Lower leg skin (tissue), 4 donors: ENCODE measurements at places on chromosomes 13 and 19.

DNA sequence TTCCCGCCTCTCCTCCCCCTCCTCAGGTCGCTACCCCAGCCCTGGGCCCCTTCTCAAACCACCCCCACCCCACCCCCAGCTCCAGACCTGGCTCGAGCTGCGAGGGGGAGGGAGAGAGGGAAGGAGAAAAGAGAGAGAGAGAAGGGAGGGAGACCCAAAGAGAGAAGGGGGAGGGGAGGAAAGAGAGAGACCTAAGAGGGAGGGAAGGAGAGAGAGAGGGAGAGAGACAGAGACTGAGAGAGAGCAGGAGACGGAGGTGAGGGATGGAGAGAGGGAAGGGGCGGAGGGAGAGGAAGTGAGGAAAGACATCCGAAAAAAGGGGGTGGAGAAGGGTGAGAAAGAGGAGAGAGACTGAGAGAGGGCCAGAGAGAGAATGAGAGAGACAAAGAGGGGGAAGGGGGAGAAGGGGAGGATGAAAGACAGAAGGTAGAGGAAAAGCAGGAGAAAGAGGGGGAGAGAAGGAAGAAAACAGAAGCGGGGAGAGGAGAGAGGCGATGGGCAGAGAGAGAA lies 2.0 kb upstream of the SPACA6 start:
- no peak for DNase-seq

- no peak for DNase-seq
Measured at GRCh38 chr13:28093881-28094280, 6.5 kb downstream of the FLT3 start.

DNA sequence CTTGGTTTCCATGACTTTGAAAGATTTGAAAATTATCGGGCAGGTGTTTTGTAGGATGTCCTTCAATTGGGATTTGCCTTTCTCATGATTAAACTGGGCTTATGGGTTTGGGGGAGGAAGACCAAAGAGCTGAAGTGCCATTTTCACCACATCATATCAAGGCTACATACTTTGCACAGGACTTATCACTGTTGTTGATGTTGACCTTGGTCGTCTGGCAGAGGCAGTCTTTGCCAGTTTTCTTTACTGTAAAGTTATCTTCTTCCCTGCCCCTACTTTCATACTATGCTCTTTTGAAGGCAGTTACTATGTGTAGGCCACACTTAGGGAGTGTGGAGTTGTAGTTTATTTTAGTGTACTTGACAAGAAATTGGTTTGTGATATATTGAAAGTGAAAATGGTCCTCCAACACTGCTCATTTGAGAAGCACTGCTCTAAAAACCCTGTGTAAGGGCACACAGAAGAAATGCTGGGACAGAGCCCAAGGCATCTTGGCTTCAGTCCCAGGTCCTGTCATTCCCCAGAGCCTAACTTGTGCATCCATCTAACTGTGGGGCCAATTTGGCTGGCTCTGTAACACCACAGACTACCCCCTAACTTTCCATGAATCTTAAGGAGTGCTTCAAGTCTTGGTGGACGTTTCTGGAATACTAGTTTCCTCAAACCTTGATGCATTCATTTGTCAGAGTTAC lies 384.9 kb downstream of the KCNRG start:
- no peak for DNase-seq

DNA sequence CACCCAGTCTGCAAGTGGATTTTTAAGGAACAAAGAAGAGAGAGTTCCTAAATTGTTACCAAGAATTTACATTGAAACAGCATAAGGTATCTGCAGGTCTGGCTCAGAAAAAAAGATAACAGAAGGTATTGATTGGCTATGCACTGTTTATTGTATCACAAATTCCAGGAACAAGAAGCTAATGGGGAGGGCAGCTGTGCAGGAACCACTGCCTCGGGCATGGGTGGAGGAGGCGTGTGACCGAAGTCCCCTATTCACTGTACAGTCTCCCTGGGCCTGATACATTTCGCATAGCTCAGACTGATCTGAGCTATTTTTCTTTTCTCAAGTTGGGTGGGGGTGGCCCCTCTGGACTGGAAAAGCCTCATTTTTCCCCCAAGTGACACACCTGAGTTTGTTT lies 11.7 kb downstream of the NECTIN2 start:
- DNase-seq = no peak

DNA sequence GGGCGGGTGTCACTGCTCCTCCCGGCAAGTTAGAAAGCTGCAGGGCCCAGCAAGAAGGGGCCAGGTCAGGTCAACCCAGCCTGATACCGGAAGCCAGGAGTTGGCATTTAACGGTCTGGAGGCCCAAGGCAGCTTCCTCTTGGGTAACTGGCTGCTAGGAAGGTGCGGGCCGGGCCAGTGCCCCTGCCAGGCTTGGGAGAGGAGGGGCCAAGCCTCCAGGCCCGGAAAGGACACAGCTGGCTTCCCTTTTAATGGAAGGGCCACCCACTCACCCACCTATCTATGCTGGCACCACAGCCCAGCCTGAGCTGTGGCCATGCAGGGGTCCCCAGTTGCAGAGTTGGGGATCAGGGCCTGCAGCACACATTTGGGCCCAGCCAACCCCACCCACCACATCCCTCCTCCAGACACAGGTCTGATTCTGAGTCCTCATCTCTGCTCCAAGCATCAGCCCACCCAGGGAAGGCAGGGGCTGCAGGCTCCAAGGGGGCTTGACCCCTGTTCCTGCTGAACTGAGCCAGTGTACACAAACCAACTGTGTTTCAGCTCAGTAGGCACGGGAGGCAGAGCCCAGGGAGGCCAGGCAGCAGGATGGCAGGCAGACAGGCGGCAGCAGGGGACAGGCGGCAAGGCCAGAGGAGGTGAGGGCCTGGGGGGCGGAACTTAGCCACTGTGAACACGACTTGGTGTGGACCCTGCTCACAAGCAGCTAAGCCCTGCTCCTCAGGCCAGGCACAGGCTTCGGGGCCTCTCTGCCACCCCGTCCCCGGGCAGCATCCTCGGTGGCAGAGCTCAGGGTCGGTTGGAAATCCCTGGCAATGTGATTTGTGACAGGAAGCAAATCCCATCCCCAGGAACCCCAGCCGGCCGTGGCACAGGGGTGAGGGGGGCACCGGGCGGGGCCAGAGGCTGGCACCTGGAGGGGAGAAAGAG lies 40.8 kb downstream of the ZSWIM4 start:
- DNase-seq = peak; percentile 89

DNA sequence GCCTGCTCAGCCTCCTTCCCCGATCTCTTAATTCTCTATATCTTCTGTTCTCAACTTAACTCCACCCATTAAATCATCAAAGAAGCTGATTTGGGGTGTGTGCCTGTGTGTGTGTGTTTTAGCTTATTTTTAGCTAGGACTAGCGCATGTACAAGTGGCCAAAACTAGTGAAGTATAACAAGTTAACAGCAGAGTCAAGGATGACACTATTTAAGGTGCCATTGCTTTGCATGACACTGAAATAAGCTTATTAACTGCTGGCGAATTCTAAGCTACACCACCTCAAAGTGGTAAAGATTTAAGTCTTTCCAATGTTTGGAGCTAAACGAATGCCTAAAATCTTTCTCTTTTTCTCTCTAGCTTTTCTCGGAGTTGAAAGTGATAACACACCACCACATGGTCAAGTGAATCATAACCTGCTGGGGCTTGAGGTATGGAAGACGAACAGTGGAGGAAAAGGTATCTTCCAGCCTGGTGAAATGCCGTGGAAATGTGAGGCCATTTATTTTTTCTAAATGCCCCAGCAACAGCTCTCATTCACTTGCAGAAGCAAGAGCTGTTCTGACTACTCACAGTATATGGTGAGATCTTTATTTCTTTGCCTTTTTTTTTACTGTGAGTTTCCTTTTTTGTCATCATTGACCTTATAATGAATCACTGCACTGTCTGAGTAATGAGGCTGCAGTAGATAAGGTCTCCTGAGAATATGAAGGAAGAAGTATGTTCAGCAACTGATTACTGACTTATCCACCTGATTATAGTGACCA lies 570.3 kb downstream of the PCDH9 start:
- DNase-seq = no peak

- DNase-seq = no peak
Measured at GRCh38 chr19:57771417-57771816, 1.9 kb downstream of the ZNF586 start.

- no peak for DNase-seq
Measured at GRCh38 chr13:35930665-35931631, 200.2 kb downstream of the DCLK1 start.
